ENCODE measurements at places on chromosomes 6 and 20.

DNA sequence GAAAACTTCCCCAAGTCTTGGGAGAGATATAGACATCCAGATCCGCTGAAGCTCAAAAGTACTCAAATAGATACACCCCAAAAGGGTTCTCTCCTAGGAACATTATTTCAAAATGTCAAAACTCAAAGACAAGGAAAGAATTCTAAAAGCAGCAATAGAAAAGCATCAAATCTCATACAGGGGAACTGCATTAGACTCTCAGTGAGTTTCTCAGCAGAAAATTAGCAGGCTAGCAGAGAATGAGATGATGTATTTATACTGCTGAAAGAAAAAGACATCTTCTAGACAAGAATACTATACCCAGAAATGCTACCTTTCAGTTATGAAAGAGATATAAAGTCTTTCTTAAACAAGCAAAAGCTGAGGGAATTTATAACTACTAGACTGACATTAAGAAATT is 75.5 kb upstream of the RIMS1 start:
- no peak for DNase-seq

GRCh38 chr20:23260181-23260840 is 90.3 kb upstream of the NXT1 start:
- DNase-seq: no peak

DNA sequence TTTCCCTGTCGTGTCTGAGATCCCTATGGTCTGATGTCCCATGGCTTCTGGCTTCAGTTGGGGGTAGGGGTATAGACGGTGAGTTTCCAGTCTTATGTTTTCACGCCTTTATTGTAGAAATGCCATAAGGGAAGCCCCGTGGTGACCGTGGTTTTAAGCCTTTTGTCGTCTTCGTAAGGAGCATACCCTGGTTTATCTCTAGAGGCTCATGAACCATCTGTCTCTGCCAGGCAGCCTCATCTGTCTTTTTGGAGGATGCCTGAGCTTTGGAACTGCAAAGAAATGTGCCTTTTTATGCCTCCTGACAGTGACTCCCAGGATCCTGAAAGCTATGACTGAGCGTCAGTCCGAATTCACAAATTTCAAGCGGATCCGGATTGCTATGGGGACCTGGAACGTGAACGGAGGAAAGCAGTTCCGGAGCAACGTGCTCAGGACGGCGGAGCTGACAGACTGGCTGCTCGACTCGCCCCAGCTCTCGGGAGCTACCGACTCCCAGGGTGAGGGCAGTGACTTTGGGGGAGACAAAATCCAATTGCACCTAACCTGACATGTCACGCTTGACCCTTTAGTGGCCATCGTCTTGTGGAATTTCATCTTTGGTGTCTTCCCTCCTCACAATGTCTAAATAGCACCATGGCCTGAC is 84.6 kb downstream of the SYNJ2 start:
- no peak for DNase-seq

- DNase-seq: no peak
These were observed 25.2 kb downstream of the SNPH start for GRCh38 chr20:1291191-1291741.

- DNase-seq: no peak
These were observed 15.3 kb downstream of the PHIP start for GRCh38 chr6:79062708-79063107.

- no peak for DNase-seq
These were observed 223.6 kb upstream of the CITED2 start for GRCh38 chr6:139597771-139598755.

DNA sequence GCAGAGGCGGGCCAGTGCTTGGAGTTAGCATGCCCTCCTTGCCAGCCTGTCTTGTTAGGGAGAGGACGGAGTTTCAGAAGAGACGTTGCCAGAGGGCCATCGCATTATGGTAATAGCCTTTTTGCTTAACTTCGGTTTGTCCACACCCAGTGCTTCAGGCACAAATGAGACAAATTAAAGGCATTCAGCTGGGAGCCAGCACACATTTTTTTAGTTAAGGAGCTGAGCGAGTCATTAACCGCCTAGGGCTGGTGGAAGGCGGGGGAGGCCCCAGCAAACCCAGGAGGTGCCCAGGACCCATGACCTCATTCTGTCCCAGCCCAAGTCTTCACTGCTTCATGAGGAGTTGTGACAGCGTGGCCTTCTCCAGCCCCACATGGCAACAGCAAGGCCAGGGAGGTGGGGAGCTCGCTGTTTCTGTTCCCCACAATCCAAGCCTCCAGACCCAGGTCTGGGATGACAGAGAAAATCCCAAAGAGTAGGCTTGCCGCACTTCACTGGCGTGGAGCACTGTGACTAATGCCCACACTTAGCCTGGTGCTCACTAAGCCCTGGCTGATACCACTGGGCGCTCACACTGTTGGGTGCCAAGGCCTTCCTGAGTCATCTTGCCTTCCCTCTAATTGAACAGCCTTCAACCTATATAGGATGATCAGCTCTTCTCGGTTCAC is 237.1 kb downstream of the ANKRD60 start:
- DNase-seq: no peak

DNA sequence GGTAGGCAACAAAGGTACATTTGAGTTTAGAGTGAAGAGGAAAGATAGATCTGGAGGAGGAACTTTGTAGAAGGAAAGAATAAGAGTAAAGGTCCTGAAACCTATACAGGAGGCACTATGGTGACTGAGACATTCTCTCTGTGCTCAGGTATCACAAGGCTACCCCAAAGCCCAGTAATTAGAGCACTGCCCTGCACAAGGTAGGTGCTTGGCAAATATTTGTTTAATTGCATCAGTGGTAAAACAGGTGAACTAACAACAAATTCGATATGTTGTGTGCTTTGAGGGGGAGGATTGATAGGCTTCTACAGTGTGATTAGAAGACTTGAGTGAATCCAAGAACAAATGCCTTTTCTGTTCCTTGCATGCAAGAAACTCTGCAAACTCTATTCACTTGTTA is 6.8 kb upstream of the TSHZ2 start:
- DNase-seq: no peak

- DNase-seq: no peak
These were observed 290.4 kb upstream of the HSF2 start for GRCh38 chr6:122109075-122109474.

DNA sequence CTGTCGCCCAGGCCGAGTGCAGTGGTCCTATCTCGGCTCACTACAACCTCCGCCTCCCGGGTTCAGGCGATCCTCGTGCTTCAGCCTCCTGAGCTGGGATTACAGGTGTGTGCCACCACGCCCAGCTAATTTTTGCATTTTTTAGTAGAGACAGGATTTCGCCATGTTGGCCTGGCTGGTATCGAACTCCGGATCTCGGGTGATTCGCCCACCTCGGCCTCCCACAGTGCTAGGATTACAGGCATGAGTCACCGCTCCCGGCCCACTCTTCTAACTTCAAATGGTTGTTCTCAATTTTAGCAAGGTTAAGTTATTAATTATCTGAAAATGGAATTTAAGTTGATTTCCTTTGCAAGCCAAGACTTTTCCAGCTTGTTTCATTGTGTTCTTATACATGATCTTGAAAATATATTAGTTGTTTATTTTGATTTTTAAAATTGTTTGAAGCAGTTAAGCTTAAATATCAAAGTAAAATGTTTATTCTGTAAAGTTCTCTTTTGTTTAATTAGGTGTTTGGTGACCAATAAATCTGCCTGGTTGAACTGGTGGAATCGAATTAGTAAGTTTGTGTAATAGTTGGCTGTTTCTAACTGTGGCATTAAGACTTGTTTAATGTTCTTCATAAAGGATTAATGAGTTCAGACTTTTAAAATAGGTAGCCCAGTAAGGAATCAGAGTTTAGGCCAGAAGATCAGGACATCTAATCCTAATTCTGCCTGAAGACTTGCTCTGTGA is 2.3 kb downstream of the PM20D2 start:
- no peak for DNase-seq

GRCh38 chr20:53387983-53388675 is 205.5 kb downstream of the ZNF217 start:
- no peak for DNase-seq

GRCh38 chr6:143507358-143508145 is 4.0 kb downstream of the FUCA2 start:
- DNase-seq: no peak

GRCh38 chr6:85069577-85069976 is 305.2 kb upstream of the TBX18 start:
- DNase-seq: no peak

DNA sequence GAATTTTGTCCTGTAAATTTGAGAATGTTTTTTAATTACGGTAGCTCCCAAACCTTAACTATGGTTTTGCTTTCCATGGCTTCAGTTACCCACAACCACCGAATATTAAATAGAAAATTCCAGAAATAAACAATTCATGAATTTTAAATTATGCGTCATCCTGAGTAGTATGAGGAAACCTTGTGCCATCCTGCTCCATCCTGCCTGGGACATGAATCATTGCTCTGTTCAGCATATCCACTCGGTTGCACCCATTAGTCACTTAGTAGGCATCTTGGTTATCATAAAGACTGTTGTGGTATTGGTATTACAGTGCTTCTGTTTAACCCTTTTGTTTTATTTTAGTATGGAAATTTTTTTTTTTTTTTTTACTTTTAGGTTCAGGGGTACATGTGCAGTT is 39.7 kb downstream of the KCNS1 start:
- DNase-seq: no peak

- DNase-seq: no peak
These were observed 521.6 kb downstream of the CD83 start for GRCh38 chr6:14638906-14639761.

DNA sequence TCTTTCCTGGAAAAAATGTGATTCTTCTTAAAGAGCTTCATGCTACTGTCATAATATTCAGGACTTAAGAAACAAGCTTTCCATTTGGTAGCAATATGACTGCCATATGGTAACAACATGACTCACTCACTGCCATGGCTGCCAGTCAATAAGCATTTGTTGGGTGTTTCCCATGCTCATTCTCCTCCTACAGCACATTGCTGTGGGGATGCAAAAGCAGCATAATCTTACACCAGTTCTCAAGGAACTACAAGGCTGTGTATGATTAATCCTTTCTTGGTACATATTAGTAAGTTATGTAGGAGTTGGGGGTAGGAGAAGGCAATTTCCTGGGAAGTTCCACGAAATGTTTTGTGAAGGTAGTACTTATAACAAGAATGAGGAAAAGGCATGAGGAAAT is 76.7 kb downstream of the CEP162 start:
- no peak for DNase-seq
